ENCODE measurements at places on chromosomes 1 and 21.

DNA sequence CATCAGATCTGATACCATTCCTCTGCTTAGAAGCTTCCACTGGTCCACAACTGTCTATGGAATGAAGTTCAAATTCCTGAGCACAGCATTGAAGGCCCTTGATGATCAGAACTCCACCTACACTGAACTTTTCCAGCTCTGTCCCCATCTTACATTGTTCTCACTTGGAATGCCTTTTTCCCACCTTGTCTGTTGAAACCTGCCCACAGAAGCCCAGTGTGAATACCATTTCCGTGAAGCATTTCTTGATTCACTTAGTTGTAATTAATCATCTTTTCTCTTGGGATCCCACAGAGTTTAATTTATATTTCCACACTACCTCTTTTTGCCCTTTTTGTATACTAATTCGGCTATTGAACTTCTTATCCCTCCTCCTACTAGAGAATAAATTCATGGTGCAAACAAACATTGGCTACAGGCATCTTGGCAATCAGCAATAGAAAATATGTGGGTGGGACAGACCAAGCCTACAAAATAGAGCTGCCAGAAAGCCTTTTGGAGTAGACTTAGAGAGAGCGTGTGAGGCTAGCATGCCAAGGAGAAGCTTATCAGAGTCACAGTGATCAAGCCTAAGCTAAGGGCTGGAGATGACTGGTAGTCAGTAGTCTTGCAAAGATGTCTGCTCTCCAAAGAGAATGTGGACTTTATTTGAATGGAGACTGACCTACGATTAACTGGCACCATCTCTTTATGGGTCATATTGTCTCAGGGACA lies 26.1 kb downstream of the NHLH2 start:
- DNase-seq = no peak

DNA sequence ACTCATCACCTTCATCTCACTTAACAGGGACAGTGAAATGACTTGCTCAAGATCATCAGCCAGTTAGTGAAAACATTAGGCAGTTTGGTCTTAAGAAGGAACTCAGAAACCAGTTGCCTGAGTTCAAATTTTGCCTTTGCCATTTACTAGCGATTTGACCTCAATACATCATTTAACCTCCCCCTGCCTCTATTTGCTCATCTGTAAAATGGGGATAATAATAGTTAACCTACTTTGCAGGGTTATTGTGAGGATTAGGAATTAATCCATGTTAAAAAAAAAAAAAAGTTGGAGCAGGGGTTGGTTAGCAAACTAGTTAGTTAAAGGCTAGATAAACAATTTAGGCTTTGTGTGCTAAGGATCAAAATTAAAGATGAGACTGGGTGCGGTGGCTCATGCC lies 10.6 kb upstream of the TACSTD2 start:
- no peak for DNase-seq

- DNase-seq = peak; percentile 31
Measured at GRCh38 chr1:93180723-93181613, at the start of gene CCDC18. TSS of gene CCDC18 (plus strand) at chr1:93180724. CDS start at chr1:93183362, 2,638 bp downstream.

DNA sequence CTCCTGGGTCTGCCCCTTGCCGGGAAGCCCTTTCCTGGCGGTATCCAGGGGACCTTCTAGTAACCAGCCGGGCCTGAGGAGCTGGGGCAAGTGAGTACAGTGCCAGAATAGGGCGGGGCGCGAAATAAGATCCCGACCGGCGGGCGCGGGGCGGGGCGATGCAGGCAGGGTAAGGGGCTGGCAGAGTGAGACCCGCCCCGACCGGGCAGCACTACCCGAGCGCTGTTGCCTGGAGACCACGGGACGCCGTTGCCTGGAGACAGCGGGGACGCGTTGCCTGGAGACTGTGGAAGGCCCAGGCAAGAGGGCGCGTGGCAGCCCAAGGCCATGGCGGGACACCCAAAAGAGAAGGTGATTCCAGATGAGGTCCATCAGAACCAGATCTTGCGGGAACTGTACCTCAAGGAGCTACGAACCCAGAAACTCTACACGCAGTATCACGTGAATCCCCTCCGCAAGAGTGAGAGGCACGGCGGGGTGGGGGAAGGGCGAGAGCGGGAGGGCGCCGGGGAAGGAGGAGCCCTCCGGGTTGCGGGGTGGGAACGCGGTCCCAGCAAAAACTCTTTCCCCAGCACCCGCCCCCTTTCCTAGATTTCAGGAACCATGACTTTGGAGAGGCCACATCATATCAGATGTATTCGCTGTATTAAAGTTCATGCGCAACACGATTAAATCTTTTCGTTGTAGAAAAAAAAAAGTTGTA lies 24.3 kb downstream of the EBNA1BP2 start:
- DNase-seq = peak; percentile 100

DNA sequence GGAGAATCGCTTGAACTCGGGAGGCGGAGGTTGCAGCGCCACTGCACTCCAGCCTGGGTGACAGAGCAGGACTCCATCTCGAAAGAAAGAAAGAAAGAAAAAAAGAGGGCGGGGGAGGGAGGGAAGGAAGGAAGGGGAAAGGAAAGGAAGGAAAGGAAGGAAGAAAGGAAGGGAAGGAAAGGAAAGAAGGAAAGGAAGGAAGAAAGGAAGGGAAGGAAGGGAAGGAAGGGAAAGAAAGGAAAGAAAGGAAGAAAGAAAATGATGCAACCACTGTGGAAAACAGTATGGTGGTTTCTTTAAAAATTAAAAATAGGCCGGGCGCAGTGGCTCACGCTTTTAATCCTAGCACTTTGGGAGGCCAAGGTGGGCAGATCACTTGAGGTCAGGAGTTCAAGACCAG lies 15.2 kb upstream of the RCAN3 start:
- DNase-seq = no peak

DNA sequence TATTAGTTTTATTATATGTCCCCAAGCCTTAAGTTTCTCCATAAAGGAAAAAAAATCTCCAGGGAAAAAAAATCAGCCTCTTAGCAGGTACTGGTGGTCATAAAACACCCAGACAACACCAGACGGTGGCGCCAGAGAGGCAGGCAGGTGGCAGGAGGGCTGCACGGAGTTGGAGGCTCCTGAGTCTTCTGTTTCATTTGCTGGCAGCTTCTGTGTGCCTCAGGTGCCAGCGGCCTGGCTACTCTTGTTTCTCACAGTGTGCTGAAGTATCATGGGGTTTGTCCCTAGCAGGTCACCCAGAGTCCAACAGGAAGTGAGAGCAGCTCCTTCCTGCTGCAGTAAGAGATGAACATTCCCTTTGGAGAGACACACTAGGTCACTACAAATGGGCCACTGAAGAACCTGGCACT lies 123.3 kb upstream of the GADD45A start:
- DNase-seq = peak; percentile 89

DNA sequence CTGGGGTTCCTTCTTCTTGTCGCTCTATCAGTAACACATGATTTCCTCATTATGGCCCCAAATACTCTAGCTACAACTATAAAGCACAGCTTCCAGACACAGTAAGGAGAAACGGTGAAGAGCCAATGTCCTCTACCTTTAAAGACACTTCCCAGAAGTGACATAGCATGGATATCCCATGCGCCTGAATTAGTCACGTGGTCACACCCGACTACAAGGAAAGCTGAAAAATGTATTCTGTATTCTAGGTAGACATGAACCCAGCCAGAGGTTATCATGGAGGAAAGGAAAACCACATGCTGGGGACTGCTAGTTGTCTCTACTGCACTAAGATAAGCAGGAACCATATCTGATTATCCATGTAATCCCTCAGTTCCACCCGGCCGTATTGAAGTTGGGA lies 244.3 kb downstream of the LMX1A start:
- no peak for DNase-seq

GRCh38 chr21:41957991-41958766 lies 4.4 kb upstream of the C2CD2 start:
- DNase-seq = no peak
